ENCODE measurements at places on chromosomes 7 and 10.

- no peak for DNase-seq
These were observed 81.0 kb upstream of the ASAH2 start for GRCh38 chr10:50332108-50332842.

DNA sequence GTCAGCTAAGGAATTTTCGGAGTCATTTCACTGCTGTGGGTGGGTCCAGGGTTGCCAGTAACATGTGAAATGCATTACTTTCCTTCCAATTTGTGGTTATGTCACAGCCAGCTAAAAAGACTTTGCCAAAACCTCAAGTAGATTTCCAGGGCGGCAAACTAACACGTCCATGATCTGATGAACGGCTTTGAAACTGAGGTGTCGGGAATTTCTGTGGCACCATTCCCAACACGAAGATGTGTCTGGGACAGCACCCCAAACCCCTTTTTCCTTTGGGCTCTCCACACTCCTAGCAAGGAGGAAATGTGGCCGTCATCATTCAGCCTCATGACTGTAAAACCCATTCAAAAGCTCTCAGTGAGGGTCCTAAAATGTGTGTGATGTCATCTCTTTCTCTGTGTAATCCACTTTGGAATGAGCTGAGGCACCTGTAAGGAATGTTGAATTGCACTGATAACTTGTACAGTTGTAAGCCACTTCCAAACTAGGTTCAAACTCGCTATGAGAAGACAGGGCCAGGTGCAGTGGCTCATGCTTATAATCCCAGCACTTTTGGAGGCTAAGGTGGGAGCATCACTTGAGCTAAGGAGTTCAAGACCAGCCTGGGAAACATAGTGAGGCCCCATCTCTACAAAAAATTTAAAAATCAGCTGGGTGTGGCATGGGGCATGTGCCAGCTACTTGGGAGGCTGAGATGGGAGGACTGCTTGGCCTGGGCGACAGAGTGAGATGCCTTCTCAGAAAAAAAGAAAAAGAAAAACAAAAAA, 146.1 kb upstream of the FRMD4A start:
- no peak for DNase-seq

- DNase-seq, result no peak
These were observed 11.4 kb upstream of the ZKSCAN1 start for GRCh38 chr7:100003711-100004661.

GRCh38 chr7:156092307-156092706, 280.0 kb upstream of the SHH start:
- DNase-seq, result no peak

- no peak for DNase-seq
These were observed 625 bp upstream of the GSTO2 start for GRCh38 chr10:104268405-104268712.

GRCh38 chr10:58517081-58517480, 4.4 kb downstream of the BICC1 start:
- DNase-seq, result no peak

DNA sequence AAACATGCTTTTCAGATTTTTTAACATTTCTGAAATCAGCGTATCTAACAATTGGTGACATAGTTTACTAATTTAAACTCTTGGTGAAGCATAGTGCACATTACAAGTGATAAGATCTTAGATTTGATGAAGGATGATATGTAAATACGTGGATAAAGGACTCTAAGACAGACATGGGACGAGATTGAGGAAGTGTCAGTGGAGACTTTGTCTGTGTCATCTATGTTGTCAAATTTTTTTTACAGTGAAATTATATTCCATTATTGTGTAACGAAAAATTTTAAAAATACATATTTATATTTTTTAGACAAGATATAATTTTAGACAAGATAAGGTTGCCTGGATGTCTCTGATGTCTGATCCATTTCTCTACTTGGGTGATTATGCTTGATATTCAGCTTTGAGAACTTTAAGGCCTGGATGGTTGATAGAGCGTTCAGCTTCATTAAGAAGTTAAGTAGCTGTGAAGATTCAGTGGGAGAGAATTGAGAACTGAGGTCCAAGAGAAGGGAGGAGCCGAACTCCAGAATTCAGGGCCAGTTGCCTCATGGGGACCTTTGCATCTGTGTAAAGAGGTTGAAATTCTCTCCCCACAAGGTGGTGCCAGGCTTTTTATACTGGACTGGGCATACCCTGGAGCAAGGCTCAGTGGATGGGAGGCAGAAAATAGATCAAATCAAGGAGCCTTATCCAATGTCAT, 62.7 kb downstream of the KAT6B start:
- DNase-seq, result no peak

DNA sequence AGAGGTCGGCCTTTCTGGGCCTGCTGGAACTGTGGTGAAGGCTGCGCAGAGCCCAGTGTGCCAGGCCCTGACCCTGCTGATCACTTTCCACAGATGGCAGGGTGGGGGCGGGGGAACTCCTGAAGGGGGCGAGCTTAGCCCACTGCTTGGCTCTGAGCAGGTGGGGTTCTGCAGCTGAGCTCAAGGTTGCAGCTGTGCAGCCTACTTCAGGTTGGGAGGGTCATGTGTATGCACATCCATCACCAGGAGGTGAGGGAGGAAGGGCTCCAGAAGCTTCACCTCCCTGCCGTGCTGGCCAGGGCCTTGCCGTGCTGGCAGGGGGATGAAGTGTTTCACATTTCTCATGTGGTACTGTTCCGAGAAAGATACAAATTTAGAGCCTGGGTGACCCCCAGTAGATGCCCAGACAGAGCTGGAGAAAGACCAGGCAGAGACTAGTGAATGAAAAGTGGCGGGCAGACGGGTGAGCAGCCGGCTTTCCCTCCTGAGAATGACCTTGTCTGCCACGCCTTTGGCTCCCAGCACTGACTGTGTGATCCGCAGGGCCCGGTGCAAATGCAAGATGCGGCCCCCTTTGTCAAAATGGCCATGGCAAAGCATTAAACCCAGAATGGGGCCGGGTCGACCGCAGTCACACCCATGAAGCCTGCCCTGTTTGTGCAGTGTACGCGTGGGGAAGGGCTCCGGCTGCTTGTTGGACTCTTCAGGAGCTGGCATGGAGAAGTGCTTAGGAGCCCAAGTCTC, 25.2 kb downstream of the FAM241B start:
- DNase-seq, result no peak

DNA sequence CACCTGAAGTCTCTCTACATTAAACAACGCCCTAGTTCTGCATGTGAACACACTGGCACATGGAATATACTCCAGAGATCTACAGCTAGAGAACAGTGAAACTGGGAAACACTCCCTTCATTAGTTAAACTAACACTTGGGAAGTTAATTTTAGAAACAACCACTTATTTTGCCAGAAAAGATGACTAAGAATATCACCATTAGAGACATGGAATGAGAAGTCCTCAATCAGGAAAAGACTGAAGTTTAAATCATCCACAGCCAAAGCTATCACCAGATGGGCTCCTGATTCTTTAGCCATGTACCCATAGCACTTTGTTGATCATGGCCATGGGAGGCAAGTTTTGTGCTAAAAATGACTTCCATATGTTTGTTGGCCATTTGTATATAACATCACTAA, 719.5 kb downstream of the KCNMA1 start:
- DNase-seq, result no peak

GRCh38 chr7:38629651-38630510, 1.3 kb downstream of the AMPH start:
- no peak for DNase-seq

- DNase-seq, result no peak
These were observed 537 bp upstream of the MRPS24 start for GRCh38 chr7:43869867-43870240.

- no peak for DNase-seq
These were observed 30.5 kb downstream of the GRK5 start for GRCh38 chr10:119237722-119238436.

- no peak for DNase-seq
These were observed 34.1 kb downstream of the AFAP1L2 start for GRCh38 chr10:114370199-114370598.

- DNase-seq, result no peak
These were observed 214.4 kb upstream of the KIAA1217 start for GRCh38 chr10:23994459-23995046.

- no peak for DNase-seq
These were observed 243.2 kb upstream of the TMEM229A start for GRCh38 chr7:124276005-124276622.

All from effector CD4-positive, alpha-beta T cell (primary cell).